ENCODE measurements at places on chromosomes 1 and 21.

DNA sequence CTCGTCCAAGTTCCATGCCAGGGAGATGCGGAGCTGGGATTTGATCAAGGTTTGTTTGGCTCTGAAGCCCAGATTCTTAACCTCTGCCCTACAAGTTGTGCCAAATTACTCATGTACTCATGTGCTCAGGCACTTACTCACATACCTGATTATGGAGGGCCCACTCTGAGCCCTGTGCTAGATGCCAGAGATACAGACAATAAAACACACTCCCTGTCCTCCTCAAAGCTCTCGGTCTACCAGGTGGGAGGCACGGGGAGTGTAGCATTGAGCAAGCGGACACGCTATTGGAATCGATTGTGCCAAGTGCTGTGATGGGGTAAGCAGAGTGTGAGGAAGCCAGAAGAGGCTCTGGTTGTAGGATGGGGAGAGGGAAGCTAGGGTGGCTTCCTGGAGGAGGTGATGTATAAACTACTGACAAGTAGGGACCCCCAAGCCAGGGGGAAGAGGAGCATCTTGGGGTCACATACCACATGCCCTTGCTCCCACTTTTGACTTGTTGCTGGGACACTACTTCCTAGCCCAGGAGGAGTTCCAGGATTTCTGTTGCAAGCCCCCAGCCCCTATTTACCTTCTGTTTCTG, 49.8 kb upstream of the IFNLR1 start:
- no peak for DNase-seq

- no peak for DNase-seq
Measured at GRCh38 chr1:59055908-59056719, 240.8 kb upstream of the FGGY start.

GRCh38 chr1:52926864-52927211, 238 bp upstream of the SCP2 start:
- no peak for DNase-seq

- DNase-seq, result no peak
Measured at GRCh38 chr21:46351476-46352163, 27.7 kb downstream of the PCNT start.

DNA sequence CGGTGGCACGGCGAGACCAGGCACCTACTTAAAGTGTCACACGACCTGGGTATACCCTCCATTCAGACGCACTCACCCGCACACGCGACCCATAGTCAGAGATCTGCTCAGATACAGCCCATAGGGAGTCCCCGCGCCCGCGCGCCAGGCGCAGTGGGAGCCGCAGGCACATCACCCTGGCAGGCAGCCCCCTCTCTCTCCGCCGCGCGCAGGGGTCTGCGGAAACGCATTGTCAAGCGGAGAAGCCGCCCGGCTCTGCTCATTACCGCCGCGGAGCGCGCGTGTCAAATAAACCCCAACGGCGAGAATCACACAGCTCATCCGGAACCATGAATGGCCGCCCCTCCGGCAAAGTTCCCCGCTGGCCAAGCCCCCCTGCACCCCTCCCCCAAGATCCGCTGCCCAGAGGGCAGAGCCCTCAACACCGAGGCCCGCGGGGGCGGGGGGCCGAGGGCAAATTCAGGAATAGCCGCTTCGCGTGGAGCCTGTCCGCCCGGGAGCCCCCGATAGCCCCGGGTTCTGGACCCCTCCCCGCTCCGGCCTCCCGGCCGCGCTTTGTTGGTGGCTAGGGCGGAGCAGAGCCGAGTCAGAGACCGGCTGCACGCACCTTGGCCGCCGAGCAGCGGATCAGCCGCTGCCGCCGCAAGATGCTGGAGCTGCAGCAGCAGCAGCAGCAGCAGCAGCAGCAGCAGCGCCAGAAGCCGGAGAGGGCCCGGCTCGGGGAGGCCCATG, 522 bp downstream of the LRP8 start:
- DNase-seq, result no peak

GRCh38 chr1:7491109-7491817, 279.8 kb upstream of the VAMP3 start:
- DNase-seq, result no peak

- DNase-seq, result no peak
Measured at GRCh38 chr1:206663362-206663761, 21.3 kb upstream of the MAPKAPK2 start.

GRCh38 chr1:50978144-50978851, 8.3 kb downstream of the CDKN2C start:
- DNase-seq, result no peak

DNA sequence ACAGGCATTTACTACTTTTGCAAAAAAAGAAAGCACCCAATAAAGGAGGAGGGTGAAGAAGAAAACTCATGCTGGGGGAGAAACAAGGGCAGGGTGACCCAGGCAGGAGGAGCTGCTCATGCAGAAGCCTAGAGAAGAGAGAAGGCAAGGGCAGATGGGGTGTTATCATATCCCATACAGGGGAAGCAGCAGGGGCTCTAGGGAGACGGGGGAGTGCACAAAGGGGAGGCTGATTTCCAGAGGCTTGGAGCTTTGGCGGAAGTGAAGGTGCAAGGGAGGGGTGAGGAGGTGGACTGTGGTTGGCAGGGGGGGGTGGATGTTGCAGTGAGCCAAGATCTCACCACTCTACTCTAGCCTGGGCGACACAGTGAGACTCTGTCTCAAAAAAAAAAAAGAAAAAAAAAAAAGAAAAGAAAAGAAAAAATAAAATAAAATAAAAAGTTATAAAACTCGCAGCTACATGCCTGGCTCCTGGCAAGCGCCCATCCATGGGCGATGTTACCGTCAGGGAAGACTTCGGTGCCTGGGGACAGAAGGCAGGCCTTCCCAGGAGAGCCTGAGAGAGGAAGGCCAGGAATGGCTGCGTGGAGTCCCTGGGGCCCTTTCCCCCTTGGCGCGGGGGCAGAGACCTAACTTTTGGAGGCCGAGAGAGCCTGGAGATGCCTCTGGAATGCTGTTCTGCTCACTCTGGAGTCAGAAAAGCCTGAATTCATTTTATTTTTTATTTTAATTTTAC, 3.3 kb upstream of the FCN3 start:
- no peak for DNase-seq

DNA sequence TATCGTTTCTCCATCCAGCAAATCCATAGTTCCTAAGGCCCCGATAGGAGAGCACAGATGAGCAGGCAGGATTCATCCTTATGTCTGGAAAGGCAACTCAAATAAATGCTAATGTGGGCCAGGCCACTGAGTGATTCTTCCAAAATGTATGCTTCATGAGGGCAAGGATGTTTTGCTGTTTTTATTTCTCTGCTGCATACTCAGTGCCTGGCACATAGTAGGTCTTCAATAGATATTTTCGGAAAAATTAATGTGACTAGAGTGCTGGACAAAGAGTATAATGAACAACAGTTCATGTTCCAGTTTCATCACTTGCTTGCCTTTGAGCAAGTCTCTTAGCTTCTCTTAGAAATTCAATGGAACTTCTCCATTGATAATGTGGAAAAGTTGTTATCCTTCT, 357.7 kb downstream of the PRDM2 start:
- DNase-seq, result no peak

GRCh38 chr21:14488672-14489204, 57.4 kb downstream of the SAMSN1 start:
- no peak for DNase-seq

DNA sequence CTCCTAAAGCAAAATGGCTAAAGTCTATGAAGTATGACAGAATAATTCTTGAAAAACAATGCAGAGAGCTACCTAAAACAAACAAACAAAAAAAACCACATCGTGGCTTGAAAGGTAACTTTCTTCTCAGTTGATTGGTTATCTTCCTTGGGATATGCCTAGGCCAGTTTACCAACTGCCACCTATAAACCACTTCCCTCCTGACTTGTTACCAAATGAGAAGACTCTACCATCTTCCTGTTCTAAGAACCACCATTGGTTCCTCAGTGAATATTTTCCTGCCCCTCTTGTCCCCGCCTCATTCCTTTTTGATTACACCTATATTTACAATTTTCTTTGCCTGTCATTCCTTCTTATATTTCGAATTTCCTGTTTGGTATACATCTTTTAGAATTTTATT, 336.6 kb downstream of the SIPA1L2 start:
- DNase-seq, result no peak

GRCh38 chr1:104780470-104781078, 1030.9 kb downstream of the AMY1C start:
- no peak for DNase-seq

DNA sequence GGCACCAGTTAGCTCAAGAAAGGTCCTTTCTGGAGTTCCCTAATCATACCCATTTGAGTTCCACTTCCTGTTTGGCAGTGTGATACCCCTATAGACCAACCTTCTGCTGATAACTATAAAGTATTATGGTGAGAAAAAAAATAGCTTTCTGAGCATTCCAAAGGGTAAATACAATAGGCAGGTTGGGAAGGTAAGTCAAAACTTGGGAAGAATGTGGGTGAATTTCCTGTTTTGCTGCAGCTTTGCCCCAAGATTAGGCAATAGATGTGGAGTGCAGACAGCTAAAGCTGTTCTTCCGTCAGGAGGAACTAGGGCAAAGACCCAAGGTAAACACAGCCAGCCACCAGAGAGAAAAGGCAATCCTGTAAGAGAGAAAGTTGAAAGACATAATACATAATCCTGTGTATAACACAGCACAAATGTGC, 49.9 kb upstream of the GUCA2A start:
- no peak for DNase-seq

Measured in iPS DF 6.9 (cell line).